Gastroesophageal sphincter (tissue), 4 donors: ENCODE measurements at places on chromosomes 6 and 20. TPM values are rescaled to one million over a fixed set of nuclear protein-coding genes. Genes with fewer than 3 reads are reported as not detected.
A peak's percentile ranks its signal among the peaks of the same experiment; 100 is the strongest.

The EPHA7 gene
- 187 TPM for total RNA-seq

The SMLR1 gene
- total RNA-seq = not detected

The XKR7 gene
- not detected for total RNA-seq

The LRRC73 gene
- 0.16 TPM for total RNA-seq

GRCh38 chr20:51402201-51402600 is 140.3 kb downstream of the NFATC2 start:
- no peak for ATAC-seq

DNA sequence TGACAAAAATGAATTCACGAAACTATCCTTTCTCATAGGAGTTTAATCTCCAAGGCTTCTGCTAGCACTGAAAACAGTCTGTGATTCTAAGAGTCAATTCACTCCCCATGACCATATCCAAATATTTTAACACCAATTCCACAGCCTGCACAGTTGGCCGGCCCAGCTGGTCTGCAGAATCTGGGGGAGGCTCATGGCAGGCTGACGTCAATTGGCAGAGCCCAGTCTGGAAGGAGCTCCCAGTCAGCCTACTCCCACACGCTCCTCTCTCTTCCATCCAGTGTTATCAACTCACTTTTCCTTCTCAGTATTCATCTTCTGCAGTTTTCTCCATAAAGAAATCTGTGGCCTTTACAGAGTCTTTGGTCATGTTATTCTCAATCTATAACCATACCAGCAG is 111.0 kb downstream of the TBXT start:
- peak; percentile 82 for ATAC-seq

DNA sequence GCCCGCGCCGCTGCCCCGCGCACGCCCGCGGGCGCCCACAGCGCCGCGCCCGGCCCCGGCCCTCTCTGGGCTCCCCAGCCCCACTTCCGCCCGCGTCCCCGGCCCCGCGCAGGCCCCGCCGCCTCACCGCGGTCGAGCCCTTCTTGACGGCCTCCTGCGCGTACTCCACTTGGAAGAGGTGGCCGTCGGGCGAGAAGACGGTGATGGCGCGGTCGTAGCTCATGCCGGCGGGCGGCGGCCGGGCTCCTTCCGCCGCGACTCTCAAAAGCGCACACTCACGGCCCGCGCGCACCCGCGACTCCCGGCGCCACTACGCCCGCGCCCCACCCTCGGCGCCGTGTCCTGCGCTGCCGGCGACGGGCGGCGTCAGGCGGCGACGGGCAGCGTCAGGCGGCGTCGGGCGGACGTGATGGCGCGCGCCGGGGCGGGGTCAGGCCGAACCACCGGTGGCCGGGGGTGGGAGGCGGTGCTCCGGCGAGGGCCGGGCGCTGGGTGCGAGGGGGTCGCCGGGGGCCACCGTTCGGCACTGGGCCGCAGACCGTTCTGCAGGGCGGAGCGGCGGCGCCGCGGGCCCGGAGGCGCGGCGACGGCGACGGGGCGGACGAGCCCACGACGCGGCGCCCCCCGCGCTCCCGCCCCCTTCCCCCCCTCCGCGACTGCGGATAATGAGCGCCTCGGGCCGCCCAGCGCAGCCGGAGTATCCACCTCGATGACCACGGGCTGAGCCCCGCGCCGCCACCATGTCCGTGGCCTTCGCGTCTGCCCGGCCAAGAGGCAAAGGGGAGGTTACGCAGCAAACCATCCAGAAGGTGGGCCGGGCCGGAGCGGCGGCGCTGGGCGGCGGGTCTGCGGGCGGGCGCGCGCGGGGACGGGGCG is at the start of the genes PSMA7 and SS18L1:
PSMA7 (minus strand) TSS at position 314 of the 876 bp plus-strand sequence; CDS start at position 223, 91 bp downstream.
SS18L1 (plus strand) TSS at position 689 of the 876 bp plus-strand sequence; CDS start at position 741, 52 bp downstream.
- ATAC-seq = peak; percentile 95

- ATAC-seq = no peak
These were observed 78.2 kb upstream of the ASCC3 start for GRCh38 chr6:100959280-100959679.

DNA sequence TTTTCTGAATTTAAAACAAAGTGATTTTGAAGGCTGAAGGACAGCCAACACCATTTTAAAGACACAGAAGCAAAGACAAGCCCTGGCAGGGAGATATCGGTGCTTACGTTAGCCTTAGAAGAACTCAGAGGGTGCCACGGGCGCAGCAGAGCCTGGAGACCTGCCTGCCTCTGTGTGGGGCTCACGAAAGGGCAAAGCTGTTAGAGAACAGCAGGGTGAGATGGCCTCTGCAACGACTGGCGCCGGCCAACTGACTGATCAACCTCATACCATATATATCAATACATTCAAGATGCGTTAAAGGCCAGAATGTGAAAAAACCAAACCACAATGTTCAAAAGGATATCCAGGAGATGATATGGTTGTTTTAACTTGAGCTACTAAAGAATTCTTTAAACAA is 151.0 kb upstream of the RPS6KA2 start:
- ATAC-seq = no peak

DNA sequence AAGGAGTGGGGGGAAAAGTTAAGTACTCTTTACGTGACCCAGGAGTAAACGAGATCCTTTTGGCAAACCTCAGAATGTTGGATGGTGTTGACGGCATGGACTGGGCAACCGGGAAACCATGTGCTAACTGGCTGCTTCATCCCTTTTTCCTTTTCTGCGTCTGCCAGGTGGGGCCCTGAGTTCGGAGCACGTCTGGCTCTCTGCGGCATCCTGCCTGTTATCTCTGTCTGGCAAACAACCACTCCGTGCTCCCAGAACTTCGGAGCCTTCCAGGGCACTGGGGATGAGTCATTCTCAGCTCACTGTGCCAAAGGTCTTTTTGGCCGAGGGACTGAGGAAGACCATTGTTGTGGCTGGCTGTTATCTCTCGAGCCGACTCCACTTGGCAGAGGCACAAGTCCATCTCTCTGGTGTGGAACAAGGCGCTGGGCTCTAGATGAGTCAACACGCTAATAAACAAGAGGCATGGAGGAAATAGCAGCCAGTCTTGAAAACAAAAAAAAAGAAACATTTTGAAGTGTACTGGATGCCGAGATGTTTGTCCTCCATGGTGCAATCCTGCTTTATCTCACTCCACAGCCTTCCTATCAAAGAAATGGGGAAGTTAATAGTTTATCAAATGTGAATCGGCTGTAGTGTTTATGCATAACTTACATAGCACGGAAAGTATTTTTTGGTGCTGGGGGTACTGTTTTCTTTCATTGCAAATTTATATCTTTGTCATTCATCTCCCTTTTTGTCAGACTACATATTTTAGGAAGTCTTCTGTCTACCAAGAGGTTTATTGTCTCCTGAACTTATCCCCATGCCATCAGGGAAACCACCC is 64.6 kb upstream of the TXNDC5 start:
- peak; percentile 91 for ATAC-seq

GRCh38 chr6:21396313-21396712 is 197.2 kb upstream of the SOX4 start:
- no peak for ATAC-seq

GRCh38 chr20:21509597-21510371 is 4.1 kb downstream of the NKX2-2 start:
- no peak for ATAC-seq
